ENCODE measurements at places on chromosomes 4 and X.

DNA sequence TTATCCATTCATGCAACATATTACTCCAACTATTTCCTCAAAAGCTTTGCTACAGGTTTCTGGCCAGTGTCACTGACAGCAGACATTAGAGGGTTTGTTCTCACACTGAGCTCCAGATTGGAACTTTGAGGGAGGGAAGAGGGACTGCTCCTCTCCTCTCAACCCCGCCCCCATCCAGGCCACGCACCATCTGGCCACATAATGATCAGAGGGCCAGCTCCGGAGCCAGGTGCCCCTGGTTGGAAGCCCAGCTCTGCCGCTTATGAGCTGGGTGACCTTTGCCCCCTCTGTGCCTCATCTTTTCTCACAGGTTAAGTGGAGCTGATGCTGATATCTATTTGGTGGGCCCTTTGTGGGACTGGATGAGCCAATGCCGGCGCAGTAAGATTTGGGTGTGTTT, 55.8 kb downstream of the C4orf50 start:
- no peak for DNase-seq

GRCh38 chr4:152087335-152087734, 326.5 kb upstream of the GATB start:
- no peak for DNase-seq

- DNase-seq = no peak
Observed at GRCh38 chr4:35772291-35772690, 472.0 kb downstream of the ARAP2 start.

- no peak for DNase-seq
Observed at GRCh38 chr4:138185859-138186645, 56.1 kb downstream of the SLC7A11 start.

GRCh38 chr4:102302762-102303161, 42.5 kb downstream of the SLC39A8 start:
- no peak for DNase-seq

- DNase-seq = no peak
Observed at GRCh38 chr4:54225598-54226403, 3.3 kb upstream of the PDGFRA start.

DNA sequence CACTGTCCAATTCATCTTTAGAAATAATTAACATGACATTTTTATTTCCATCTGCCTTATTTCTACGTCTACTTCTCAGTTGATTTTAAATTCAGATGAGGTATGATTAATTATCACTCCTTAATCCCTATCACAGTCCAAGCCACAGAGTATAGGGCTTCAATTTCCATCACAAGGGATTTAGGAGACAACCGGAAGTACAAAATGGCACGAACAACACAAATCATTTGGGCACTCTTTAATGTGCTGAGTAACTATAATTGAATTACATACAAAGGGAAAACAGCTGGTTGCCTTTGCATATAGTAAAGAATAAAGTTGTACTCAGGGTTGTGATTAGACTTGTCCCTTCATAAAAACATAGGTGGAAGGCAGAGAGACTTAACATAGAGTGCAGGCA, 290.4 kb upstream of the MAGEB16 start:
- no peak for DNase-seq

DNA sequence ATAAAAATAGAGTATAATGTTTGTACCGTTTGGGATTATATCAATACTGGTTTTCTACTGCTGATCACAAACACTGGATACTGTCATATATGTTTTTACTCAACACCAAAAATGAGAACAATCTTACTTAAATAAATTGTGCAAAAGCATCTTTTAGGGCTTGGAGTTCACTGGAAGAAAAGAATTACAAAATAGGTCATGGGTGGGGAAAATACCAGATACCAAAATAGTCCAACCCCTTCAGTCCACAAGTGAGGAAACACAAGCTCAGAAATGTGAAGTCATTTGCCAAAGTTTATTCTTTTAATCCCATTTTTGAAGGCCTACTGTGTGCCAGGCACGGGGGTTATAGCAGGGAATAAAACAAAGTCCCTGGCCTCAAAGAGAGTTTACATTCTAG, 64.4 kb downstream of the ADGRG2 start:
- no peak for DNase-seq

- no peak for DNase-seq
Observed at GRCh38 chrX:53883196-53883595, 161.1 kb downstream of the PHF8 start.

- DNase-seq = no peak
Observed at GRCh38 chr4:40617872-40618271, 11.8 kb downstream of the RBM47 start.

DNA sequence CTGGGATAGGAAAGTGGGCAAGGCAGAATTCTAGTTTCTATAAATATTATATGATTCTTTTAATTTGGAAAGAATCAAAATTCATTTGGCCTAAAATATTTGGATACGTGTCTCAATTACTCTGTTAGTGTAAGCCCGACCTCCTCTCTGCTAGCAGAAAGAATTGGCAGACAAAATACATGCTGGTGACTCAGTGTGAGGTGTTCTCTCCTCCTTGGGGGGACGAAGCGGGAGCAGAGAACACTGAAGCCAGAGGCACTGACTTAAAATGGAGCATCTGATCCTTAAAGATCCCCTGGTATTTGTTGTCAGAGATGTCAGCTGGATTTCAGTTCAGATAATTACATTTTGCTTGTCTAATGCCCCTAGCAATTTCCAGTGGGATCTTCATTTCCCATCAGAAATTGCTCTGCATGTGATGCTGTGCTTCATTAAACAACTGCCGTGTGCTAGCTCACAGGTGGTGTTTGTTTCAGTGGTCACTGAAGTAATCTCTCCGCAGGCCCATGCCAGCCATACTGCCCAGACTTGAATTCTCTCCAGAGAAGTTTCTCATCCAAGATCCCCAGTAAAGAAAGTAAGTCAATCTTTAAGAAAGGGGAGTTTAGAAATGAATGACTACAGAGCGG, 188.7 kb upstream of the TLL1 start:
- peak; percentile 77 for DNase-seq

- DNase-seq = no peak
Observed at GRCh38 chrX:108306086-108306485, 132.1 kb downstream of the COL4A6 start.

DNA sequence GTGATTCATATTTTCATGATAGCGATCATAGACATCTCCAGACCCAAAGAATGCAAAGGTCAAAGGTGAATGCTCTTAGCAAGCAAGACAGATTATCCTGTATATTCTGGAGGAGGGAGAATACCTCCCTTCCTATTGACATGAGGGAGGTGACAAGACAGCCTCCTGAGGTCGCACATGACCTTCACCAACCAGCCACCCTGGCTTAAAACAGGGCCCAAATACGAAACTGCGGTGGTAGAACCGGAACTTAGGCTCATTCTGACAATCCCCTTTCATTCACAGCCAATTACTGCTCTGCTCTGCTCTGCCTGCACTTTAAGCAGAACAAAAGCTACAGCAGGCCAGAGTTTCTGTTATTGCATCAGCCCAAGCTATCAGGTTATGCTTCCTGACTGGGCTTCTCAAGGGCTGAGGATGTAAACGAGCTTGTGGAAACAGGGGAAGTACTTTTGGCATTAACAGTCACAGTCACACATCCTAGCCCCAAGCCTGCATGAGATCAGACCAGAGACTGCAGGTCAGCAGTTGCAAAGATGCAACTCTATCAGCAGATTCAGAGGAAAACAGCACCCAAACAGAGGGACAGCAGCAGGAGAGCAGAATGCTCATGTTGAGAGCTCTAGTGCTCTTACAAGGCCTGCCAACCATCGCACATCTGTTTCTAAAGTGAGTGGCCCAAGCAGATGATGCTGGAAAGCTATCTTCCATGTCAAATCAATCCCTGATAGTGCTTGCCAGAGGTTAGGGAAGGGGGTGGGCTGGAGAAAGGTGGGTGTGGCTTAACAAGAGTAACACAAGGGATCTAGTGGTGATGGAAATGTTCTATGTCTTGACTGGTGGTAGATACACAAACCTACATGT, 51.3 kb upstream of the MAP3K15 start:
- peak; percentile 39 for DNase-seq

DNA sequence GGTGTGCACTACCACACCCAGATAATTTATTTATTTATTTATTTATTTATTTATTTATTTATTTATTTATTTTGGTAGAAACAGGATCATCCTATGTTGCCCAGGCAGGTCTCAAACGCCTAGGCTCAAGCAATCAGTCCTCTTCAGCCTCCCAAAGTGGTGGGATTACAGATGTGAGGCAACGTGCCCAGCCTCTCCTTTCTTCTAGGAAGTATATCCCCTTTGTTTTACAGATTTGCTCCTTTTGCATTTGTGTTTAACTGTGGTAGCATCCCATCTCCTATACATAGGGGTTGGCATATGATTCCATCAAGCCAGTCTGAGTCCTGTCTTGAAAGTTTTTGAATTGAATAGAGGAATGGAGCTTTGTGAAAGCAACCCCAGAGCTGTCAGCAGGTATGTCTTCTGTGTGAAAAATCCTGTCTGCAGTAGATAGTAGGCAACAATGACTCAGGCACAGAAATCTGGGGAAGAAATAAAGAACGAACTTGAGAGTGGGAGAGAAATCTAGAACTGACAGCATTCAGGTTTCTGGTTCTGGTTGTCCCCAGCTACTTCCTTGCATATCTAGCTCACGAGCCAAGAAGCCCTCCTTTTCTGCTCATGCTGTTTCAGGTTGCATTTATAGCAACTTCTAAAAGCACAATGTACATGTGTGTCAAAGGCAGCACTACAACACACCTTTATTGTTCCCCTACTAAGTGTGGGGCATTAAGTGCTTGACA, 113.7 kb upstream of the LSM6 start:
- DNase-seq = no peak

DNA sequence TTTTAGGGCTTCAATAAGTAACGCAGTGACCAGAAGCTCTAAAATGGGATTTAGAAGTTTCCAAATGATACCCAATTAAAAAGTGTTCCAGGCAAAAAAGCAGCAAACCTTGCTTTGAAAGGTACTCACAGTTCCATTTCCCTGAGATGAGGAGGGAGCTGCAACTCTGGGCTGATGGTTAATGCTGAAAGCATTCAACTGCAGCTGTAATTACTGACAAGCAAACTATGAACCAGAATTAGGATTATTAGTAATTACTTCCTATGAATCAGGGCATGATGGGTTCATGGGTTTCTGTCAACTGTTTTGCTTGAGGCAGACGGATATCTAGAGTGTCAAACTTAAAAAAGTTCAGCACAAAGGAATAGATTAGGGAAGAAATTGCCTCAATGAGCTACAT, 357.4 kb downstream of the STIM2 start:
- DNase-seq = no peak

DNA sequence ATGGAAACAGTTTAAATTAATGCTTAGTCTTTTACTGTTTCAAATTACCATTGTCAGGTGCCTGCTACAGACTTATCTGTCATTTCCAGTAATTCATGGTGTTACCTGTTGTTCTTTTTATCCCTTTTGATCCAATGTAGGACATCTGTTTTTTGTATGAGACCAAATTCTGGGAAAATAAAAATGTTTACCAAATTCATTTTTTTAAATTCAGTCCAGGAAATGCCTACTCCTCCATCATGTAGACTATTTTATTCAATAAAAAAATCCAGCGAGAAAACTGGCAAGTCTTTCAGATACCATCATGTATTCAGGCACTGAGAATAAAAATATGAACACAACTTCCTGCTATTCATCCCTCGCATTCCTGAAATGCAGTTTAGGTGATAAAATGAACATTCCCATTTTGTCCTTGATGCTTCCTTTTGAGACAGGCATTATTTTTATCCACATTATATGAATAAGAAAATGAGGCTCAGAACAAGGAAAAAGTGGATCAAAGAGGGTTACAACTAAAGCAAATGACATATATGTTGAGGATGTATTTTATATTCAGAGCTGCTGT, 584.2 kb downstream of the SPRY1 start:
- DNase-seq = no peak
